ENCODE measurements at places on chromosomes 12 and 14.

DNA sequence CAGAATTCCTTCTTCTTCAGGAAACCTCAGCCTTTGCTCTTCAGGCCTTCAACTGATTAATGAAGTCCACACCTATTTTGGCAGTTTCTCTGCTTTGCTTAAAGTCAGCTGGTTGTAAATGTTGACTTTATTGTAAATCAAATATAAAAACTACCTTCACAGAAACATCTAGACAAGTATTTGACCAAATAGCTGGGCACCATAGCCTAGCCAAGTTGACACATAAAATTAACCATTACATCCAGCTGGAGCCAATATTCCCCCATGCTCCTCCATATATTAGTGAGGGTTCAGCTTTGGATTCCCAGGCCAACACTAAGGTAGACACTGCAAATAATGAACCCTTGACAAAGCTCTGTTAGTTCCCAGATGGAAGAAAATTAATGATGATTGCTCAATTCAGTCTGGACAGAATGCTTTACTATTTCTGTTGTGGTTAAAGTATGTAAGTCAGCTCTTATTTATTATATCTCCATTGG, 125.5 kb downstream of the ZFP36L1 start:
- DNase-seq, result no peak

- DNase-seq, result no peak
These were observed 75.8 kb downstream of the RIN3 start for GRCh38 chr14:92589213-92589852.

- no peak for DNase-seq
These were observed 18.2 kb upstream of the CEBPE start for GRCh38 chr14:23137192-23137812.

GRCh38 chr14:81261176-81261575, 40.4 kb upstream of the GTF2A1 start:
- no peak for DNase-seq
